ENCODE measurements at places on chromosomes 4 and X.

GRCh38 chr4:184819786-184820185 lies 6.0 kb downstream of the ACSL1 start:
- peak; percentile 40 for ATAC-seq

GRCh38 chrX:121333942-121334341 lies 286.5 kb downstream of the GLUD2 start:
- ATAC-seq, result no peak

- ATAC-seq, result no peak
These were observed 14.3 kb upstream of the FAM241A start for GRCh38 chr4:112130906-112131305.

- no peak for ATAC-seq
These were observed 95.8 kb upstream of the GEMIN8 start for GRCh38 chrX:14125462-14125861.

- ATAC-seq, result no peak
These were observed 16.9 kb downstream of the TAF7L start for GRCh38 chrX:101274198-101274597.

DNA sequence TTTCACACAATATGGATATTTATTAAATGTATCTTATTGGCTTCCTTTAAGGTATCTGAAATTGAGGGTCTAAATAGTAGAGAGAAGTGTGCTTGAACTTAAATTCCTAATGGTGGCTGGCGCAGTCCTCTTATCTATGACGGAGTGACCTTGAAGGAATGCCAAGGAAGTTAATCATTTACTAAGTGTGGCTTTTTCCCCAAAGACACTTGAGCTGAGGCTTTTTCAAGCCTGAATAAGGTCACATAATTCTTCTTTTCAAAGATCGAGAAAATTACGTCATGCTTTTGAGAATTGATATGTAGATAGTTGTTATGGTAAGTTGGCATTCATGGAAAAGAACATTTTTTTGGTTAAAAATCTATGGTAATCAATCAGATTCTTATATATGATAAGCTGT lies 11.7 kb upstream of the PRPS2 start:
- no peak for ATAC-seq

- ATAC-seq, result no peak
These were observed 178.6 kb upstream of the MAMLD1 start for GRCh38 chrX:150184491-150184890.

DNA sequence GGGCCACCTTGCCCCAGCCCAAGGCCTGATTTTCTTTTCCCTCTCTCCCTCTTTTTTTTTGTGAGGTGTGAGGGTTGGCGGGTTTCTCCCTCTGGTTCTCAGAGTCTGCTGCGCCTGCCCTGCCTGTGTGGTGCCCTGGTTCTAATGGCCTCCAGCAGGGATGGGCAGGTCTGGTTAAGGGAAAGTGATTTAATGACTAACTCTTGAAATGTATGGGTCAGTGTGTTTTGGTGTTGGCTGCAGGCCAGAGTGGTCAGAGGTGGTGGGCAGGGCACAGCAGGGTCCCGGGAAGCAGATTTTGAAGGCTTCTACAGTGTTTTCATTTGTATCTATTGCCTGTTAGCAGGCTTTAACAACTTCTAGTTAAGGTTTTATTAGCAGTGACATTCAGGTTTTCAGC lies 39.0 kb downstream of the JADE1 start:
- no peak for ATAC-seq

DNA sequence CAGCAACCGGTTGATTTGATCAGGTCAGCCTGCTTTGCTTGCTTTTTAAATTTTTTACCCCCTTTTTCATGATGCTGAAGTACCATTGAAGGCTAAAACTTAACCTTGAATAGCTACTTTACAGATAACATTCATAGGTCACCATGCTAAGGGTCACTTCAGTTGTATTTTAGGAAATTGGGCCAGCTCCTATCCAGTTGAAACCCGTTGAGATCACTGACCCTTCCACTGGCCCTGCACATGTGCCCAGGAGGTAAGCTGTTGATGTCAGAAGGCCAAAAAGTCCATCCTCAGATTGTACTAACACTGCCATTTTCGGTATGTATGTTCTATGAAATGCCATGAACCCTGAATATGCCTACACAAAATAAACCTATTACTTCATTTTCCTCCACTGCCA lies 133.0 kb upstream of the FAT4 start:
- no peak for ATAC-seq

DNA sequence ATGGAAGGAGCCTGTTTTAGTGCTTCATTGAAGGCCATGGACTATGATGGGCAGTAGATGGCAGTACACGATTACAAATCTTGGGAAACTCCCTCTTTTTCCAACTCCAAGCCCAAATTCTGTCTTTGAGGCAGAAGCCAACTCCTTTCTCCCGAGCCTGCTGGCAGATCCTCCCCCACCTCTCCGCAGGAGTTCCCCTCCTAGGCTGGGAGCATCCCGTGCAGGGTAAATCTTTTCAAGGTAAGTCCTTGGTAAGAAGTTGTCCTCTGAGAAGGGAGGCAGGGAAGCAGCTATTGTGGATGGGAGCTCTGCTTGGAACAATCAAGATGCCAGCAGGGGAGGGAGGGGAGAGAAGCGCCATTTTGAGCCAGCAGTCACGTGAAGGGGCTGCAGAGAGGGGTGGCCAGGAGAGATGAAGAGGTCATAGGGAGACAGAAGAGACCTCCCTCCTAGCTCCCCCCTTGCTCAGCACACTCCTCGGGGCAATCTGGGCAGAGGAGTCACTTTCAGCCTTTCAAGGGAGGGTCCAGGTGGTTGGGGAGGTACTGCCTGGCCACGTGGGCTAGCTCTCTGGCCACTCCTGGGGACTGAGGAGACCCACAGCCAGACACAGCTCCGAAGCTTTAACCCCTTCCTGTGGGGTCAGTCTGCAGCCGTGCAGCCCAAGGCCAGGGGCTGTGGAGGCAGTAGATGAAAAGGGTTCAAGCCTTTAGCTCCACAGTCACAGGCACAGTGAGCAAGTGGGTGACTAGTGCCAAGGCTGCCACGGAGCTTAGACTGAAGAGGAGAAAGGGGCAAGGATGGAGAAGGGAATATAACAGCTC lies 9.6 kb downstream of the CC2D2A start:
- ATAC-seq, result peak; percentile 81

GRCh38 chrX:141903400-141904155 lies at the start of gene MAGEC1:
TSS of gene MAGEC1 (plus strand) at chrX:141903894. CDS start at chrX:141905073, 1,179 bp downstream.
- ATAC-seq, result no peak

- ATAC-seq, result no peak
These were observed 191.1 kb downstream of the RAPGEF2 start for GRCh38 chr4:159293811-159294515.

GRCh38 chr4:89528526-89529133 lies 221.0 kb upstream of the GPRIN3 start:
- no peak for ATAC-seq

DNA sequence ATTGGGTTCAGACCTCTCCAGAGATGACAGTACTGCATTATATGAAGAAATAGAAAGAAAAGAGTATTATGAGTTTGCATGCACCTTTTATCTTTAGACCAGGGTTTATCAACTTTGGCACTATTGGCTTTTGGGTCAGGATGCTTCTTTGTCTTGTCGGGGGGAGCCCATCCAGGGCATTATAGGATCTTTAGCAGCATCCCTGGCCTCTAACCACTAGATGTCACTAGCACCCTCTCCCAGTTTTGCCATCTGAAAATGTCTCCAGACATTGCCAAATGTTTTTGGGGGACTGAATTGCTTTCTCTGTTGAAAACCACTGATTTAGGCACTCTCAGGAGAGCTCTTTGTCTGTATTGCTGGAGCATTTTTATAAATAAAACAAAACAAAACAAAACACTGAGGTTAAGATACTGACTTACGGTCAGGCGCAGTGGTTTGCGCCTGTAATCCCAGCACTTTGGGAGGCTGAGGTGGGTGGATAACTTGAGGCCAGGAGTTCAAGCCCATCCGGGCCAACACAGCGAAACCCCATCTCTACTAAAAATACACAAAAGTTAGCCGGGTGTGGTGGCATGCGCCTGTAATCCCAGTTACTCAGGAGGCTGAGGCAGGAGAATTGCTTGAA lies 23.6 kb downstream of the CA5B start:
- ATAC-seq, result no peak

- ATAC-seq, result no peak
These were observed 257.5 kb upstream of the IRS4 start for GRCh38 chrX:108993909-108994308.

GRCh38 chr4:109155084-109155483 lies 147.4 kb downstream of the COL25A1 start:
- ATAC-seq, result no peak

DNA sequence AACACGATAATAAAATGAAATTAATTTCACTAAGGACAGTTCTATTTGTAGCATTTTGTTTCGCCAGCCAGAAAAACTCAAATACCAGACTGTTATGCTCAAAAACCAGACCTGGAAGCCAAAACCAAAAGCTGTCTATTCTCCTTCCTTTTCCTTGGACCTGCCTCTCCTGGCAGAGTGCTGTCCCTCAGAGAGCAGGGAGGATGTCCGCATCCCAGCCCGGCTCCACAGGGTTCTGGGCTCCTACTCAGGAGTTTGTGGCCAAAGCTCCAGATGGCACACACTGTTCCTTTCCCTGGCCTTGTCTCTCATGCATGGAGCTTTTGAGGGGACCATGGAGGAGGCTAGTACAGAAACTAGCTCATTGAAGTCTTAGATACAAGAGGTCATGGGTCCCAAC lies 41.9 kb upstream of the C1QTNF7 start:
- ATAC-seq, result peak; percentile 75

GRCh38 chrX:135411893-135412292 lies 9.9 kb upstream of the SMIM10L2A start:
- ATAC-seq, result no peak

DNA sequence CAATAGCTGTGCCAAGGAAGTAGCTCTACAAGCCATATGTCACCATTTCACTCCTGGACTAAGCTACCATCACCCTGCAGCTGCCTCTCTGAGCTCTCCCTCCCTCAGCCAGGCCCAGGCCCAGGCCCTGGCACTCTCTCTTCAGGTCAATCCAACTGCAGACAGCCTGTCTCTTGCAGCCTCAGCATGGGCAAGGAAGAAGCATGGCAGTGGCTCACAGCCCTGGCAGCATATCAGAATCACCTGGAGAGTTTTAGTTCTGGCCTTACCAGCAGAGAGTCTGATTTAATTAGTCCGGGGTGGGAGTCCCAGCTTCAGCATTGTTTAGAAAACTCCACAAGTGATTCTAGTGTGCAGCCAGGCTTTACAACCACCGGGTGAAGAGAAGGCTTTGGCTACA lies 31.5 kb downstream of the NALF2 start:
- ATAC-seq, result no peak

GRCh38 chrX:1442016-1442665 lies 10.6 kb downstream of the ASMTL start:
- ATAC-seq, result no peak

GRCh38 chr4:169677150-169677748 lies 56.9 kb downstream of the CLCN3 start:
- no peak for ATAC-seq

- ATAC-seq, result no peak
These were observed 1531.2 kb downstream of the STIM2 start for GRCh38 chr4:28391877-28392276.
